Spleen (tissue), 13 donors: ENCODE measurements at places on chromosomes 13 and 19. TPM values are rescaled to one million over a fixed set of nuclear protein-coding genes. Genes with fewer than 3 reads are reported as not detected.

Gene SIGLEC7
- 36.4 TPM for total RNA-seq

Gene DCT
- total RNA-seq: 0.77 TPM

Gene RB1
- total RNA-seq: 67.9 TPM

Gene CAPNS1
- total RNA-seq: 602 TPM

Gene SHKBP1
- total RNA-seq: 226 TPM

Gene CRTC1
- 4.7 TPM for total RNA-seq
